ENCODE measurements at places on chromosomes 16 and 17. TPM values are rescaled to one million over a fixed set of nuclear protein-coding genes. Genes with fewer than 3 reads are reported as not detected.

Gene PRSS33
- polyA plus RNA-seq = not detected

Gene CCL8
- not detected for polyA plus RNA-seq

Gene AIPL1
- polyA plus RNA-seq = not detected

Gene OTOP2
- not detected for polyA plus RNA-seq

Gene ZP2
- not detected for polyA plus RNA-seq

Gene IRX6
- not detected for polyA plus RNA-seq

GRCh38 chr17:82930043-82930923 is 90.5 kb upstream of the ZNF750 start:
- DNase-seq = no peak

GRCh38 chr17:40091691-40092397 is 8.5 kb downstream of the NR1D1 start:
- DNase-seq = no peak

DNA sequence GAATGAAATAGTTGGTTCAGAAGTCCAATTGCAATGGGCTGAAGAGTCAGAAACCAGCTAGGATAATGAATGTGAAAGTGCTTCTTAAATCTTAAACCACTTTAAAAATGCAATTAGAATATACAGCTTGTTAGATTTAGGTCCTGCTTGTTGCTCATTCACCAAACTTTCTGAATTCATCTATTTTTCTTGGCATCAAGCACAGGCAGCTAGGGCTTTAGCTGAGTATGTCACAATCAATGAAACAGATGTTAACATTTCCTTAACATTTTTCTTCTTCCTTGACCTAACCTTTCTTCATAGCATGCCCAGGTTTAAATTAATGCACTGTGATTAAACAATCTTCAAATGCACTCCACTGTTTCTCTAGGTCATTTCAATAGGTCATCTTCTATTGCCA is 14.4 kb downstream of the KIF2B start:
- DNase-seq = no peak

GRCh38 chr16:23830276-23830675 is 5.5 kb upstream of the PRKCB start:
- DNase-seq = no peak

- DNase-seq = no peak
Measured at GRCh38 chr16:57791195-57791892, 10.9 kb downstream of the KIFC3 start.

DNA sequence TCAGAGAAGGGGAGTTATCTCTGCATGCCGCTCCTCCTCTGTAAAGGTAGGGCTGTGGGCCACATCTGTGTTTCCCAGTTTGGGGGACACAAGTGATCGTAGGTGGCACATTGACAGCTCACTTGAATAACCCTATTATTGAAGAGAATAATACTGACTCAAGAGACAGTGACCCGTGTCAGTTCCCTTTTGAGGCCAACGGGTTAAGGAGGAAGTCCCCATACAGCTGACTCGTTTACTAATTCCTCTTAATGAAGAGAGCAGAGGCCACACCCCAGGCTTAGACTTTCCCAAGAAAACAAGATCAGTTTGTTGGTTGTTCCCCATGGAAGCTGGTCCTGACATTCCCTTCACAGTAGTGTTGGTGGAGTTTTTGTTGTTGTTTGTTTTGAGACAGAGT is 33.0 kb downstream of the IL4R start:
- DNase-seq = no peak

DNA sequence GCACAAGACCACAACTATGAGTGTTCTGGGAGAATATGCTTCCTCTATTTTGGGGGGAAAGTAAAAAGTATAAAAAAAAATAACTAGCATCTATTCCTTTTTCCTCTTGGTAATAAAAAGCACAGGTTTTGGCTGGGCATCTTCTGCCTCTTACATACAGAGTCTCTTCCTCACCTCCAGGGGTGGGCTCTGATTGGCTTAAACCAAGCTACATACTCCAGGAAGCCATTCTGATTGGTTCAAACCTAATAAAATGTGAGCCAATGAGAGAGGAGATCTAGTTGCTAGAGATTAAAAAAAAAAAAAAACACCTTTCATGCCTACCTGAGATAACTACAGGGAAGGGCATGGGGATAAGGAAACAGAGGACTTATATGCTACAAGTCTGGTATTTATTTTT is 365.9 kb upstream of the ERCC4 start:
- no peak for DNase-seq

GRCh38 chr17:69448431-69449102 is 34.1 kb downstream of the MAP2K6 start:
- DNase-seq = no peak

DNA sequence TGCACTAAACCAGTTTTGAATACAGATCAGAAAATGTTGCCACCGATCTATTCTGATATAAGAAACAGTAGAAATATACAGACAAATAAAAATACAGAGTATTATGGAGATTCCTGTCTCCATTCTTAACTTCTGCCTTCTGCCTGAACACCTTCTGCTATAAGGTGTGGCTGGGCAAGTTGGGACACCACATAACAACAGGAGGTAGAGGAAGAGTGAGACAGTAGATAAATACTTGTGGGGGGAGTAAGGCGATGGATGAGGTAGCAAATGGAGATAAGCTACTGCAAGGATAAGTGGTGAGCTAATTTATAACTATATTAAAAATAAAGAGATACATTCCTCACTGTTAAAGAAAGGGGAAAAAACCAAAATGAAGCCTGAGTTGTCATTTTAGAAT is 143.7 kb downstream of the CDH8 start:
- peak; percentile 19 for DNase-seq

DNA sequence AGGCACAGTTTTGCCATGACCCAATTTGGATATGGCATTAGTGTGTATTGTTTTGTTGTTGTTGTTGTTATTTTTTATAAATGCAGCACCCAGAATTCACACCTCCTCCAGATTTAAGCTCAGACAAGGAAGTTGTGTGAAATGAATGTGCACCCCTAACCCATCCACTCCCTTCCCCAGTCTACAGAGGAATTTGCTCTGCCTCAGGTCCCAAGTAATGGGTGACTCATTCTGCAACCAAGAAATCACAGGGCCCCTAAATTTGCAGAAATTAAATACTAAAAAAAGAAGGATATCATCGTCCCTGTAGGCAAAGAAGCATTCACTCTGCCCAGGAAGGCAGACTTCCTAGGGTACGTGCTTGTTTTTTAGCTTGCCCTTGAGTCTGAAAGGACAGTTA is 62.3 kb downstream of the CLEC16A start:
- DNase-seq = no peak

GRCh38 chr16:80380514-80380913 is 160.3 kb upstream of the DYNLRB2 start:
- DNase-seq = no peak

DNA sequence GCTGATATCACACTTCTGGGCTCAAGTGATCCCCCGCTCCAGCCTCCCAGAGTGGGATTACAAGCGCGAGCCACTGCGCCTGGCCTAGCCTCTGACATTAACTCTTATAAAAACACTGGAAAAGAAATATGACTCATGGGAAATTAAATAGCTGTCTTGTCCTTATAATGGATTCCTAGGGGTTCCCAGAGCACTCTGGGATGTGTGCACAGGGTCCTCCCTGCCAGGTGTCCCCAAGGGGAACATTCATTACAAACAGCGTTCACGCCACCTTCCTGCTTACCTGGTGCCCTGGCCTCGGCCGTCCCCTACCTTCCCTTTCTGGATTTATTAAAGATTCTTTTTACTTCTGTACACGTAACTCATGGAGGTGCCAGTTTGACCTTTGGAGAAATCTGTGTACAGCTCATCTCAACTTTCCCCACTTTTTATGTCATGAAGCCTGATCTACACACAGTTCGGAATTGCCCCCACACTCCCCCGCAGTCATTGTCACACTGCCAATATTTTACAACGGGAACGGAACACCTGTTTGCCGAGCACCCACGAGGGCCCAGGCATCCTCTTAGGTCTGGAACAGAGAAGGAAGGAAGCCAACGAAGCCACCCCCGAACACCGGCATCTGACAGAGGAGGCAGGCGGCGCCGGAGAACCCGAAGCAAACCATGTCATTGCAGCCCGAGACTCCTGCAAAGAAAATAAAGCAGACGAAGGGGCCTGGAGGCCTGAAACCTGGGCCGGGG is 39.7 kb upstream of the MEAK7 start:
- no peak for DNase-seq

- no peak for DNase-seq
Measured at GRCh38 chr16:73204359-73205152, 156.6 kb upstream of the ZFHX3 start.

DNA sequence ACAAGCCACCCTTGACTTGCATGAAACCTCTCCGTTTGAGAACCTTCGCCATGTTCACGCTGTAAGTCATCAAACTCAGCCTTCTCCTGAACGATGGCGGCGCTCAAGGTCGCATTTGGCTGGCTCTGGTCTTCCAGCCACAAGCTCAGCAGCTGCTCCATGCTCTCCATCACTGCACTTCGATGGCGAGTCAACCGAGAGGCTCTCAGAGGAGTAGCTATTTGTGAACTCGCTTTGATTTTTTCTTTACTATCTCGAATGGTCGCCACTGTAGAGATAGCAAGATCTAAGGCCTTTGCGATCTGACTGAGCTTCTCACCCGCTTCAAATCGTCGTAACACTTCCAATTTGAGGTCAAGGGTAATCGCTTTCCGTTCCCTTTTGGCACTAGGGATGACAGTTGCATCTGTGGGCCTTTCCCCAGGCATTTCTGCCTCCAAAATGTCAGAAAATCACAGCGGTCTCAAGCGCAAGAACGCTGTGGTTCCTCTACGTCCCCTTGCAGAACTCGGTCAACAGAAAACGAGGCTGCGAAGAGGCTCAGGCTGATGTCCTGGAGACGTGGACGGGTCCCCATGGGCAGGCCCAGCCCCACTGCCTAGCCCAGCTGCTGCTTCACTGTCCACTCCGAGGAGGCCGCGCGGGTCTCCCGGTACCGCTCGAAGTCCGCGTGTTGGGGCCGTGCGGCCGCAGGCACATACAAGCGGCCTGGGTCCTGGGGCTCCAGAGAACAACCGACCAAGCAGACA is 23.1 kb downstream of the DEF8 start:
- DNase-seq = no peak

DNA sequence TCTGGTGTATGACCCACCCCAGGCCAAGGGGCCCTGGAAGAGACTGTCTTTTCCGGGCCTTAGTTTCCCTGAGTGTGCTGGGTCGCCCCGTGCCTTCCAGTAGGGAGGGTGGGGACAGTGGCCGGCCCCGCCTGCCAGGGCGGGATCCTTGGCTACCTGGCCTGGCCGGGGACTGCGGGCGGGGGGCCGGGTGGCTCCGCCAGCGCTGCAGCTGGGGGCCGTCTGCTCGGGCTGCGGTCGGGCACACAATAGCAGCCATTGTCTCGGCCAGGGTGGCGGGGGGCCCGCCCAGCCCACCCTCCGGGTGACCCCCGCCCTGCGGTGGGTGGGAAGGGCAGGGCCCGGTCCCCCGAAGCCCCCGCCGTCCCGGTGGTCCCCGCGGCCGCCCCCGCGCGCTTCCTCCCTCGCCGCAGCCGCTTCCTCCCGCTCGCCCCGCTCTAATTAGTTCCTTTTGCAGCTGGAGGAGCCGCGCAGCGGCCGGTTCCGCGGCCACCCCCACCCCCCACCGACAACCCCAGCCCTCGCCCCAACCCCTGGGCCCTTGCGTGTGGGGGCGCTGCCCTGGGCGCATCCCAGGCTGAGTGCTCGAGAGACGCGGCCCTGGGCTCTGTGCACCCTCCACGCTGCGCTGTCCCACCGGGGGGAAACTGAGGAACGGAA is 11.6 kb downstream of the GLIS2 start:
- DNase-seq = no peak

DNA sequence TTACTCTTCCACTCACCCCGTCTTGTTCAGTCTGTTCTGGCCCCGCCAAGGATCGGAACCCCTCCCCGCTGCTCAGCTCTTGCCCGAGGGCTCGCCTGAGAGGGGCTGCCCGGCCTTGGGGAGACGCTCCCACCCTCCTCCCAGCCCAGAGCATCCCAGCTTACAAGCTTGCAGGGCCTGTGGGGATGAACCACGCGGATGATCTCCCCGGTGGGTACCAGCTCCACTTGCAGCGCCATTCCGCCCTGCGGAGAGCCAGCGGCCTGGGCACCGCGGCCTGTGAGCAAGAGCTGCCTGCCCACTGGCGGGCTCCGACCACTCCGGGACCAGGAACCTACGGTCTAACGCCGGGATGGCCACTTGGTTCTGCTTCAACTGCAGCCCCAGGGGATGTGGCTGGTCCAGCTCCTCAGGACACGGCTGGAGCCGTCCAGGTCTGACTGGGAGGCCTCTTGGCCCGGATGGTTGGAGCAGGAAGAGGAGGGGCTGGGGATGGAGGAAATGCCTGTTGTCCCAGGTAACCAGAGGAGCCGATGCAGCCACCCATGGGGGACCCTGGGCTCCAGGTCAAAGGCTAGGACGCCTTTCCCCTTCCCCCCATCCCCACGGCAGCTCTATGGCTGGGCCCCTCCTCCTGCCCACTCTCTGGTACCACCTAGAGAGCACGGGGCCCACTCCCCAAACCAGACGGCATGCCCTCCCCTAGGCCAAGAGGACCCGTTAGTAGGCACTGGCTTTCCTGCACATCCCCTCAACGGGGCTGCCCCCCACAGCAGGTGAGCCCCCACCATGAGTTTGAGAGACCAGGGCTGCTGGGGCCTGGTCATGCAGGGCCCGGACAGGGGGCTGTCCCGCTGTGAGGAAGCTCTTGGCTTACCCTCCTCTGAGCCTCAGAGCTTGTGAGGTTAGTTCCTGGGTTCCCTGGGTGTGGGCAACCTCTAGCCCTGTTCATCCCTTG is at the start of gene MYO1C:
TSS of gene MYO1C (minus strand) at position 438 of the 958 bp plus-strand sequence. CDS start at position 239, 199 bp downstream.
- no peak for DNase-seq

Measured in keratinocyte (primary cell).